CD8-positive, alpha-beta T cell (primary cell): ENCODE measurements at places on chromosomes 4 and X.

DNA sequence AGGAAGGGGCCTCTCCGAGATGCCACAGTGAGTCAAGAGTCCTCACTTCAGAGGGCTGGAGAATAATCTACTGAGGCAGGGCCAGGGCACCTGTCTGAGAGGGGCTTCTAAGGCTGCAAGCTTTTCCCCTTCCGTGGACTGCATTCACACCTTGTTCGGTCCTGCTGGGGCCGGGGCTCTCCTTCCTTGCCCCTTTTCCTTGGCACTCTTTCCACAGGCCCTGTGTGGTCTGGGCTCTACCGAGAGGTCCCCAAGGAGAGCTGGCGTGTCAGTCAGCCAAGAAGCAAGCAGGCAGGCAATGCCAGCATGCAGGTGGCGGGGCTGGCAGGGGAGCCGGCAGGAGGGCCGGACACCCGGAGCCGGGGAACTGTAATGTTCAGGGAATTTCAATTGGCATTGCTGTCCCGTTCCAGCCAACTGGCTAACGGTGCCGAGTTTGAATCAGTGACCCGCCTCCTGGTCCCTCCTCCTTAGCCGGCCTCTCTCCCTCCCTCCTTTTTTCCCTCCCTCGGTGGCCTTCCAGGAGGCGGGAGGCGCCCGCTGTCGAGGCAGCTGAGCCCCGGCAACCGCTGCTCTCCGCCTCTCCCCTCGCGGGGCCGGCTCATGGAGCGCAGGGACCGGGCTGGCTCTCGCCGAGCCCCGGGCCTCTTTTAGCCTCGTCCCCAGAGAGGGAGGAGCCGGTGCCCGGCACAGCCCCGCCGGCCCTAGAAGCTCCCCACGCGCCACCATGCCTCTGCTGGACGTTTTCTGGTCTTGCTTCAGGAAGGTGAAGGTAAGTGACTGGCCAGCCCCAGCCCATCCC lies at the start of gene STARD8:
TSS of gene STARD8 (plus strand) at position 511 of the 802 bp plus-strand sequence. CDS start at position 728, 217 bp downstream.
- no peak for DNase-seq

- DNase-seq, result no peak
These were observed 79.2 kb downstream of the PAPSS1 start for GRCh38 chr4:107640878-107641277.

- DNase-seq, result no peak
These were observed 2183.2 kb upstream of the AGA start for GRCh38 chr4:179625406-179625805.

GRCh38 chr4:25113915-25114904 lies 46.0 kb downstream of the SEPSECS start:
- DNase-seq, result no peak

DNA sequence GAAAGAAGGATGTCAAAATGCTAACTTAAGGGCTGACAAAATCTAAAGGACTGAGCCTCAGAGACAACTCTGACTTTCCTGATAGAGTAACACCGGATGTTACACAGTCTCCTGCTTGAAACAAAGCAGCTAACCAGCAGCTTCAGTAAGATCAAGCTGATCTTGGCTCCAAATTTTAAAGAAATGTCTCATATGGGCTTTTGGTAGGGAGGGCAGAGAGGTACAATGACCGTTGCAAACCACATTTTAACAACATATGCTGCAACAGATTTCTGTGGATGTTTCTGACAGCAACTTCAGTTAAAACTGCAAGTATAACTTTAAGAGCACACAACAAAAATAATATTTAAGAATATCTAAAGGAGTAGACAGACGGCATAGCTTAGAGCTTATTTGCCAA lies 9.1 kb downstream of the RPGR start:
- DNase-seq, result no peak

DNA sequence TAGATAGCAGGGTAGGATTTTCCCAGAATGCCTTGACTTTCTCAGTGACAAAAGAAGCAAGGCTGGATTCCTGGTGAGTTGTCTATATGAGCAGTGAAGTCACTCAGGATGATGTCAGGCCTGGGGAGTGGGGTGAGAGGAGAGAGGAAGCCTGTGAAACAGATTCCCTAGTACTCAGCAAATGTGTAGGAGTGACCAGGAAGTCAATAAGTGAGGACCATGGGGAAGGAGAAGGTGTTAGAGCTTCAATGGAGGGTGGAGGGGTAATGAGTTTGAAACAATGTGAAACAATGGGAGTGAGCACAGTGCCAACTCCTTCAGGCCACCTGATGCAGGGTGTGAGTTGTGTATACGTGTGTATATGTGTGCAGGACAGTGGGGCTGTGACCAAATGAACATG lies 2.4 kb upstream of the SLC9A6 start:
- DNase-seq, result no peak
